ENCODE measurements at places on chromosomes 5 and 9. TPM values are rescaled to one million over a fixed set of nuclear protein-coding genes. Genes with fewer than 3 reads are reported as not detected.

Gene ARID3C
- not detected for polyA plus RNA-seq

Gene MCTP1
- not detected for polyA plus RNA-seq

Gene SHOC1
- not detected for polyA plus RNA-seq

Gene MELK
- 38.1 TPM for polyA plus RNA-seq

Gene NTRK2
- polyA plus RNA-seq = not detected

Gene ZNF883
- 2.8 TPM for polyA plus RNA-seq

Gene C6
- polyA plus RNA-seq = not detected

Gene CDH6
- polyA plus RNA-seq = not detected
